Stimulated activated CD4-positive, alpha-beta T cell treated with anti-CD3 and anti-CD28 coated beads, Interleukin-2, amount 100 ng/mL, for 48 hours (primary cell): ENCODE measurements at places on chromosomes 12 and 14.
A peak's percentile ranks its signal among the peaks of the same experiment; 100 is the strongest.

- DNase-seq: no peak
These were observed 95.2 kb downstream of the GCH1 start for GRCh38 chr14:54807428-54807827.

- no peak for DNase-seq
These were observed 8.6 kb upstream of the SNAPC1 start for GRCh38 chr14:61753631-61754030.

DNA sequence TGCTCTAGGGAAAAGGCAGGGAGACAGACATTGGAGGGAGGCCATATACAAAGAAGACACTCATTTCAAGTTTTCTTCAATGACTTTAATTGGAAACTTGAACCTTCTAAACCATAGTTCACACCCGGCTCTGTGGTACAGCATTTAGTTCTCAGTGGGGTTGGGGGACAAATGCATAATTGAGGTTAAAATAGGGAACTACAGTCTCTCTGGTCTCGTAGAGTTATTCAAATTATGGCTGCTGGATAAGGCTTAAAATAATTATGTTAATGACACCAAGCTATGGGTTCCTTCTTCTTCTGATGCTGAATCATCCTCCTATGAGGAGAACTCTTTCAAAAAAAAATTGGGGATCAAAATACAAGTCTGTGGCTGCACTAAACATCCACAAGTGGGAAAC is 3.8 kb upstream of the RPAP3 start:
- DNase-seq: no peak

DNA sequence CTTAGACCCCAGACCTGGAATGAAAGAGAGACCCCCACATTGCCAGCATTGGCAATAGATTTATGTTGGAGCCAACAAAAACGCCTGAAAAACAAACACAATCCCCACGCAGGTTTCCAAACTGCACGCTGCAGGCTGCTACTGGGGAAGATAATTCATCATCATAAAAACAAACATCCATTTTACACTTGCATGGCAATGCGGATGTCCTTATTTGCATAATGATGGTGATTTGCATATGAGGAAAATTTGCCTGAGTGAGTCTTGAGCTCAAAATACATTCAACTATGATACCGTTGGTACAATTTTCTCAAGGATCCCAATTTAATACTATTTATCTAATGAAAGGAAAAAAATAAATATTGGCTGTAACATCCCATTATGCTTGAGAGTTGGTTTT is 33.6 kb upstream of the TMEM132D start:
- DNase-seq: no peak

DNA sequence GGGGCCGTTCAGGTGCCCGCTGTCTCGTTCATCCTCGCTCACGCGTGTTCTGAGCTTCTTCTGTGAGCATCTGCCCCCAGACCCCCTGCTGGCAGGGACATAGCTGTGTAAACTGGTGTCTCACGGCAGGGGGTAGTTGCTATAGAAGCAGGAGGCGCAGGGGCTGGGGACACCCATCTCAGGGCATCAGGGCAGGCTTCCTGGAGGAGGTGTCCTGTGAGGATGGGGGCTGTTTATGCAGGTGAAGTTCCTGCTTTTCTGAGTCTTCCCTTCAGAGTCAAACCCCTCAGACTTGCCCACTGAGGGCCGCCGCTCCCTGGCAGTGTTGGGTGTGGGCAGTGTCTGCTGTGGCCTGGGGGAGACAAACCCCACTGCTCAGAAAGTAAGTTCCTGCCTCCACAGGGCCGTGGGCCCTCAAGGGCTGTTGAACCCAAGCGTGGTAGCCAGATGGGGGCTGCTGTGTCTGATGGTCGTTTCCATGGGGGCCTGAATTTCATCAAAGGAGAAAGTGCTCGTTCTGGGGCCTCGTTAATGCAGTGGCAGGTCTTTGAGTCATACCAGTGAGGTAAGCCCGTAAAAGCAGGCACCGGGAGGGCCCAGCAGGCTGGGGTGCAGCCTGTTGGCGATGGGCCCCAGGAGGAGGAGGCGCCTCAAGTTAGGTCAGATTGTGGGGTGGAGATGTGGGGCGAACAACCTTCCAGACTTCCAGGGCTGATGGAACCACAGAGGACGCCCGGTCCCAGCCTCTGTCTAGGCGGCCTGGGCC is 23.4 kb downstream of the KIF26A start:
- no peak for DNase-seq

DNA sequence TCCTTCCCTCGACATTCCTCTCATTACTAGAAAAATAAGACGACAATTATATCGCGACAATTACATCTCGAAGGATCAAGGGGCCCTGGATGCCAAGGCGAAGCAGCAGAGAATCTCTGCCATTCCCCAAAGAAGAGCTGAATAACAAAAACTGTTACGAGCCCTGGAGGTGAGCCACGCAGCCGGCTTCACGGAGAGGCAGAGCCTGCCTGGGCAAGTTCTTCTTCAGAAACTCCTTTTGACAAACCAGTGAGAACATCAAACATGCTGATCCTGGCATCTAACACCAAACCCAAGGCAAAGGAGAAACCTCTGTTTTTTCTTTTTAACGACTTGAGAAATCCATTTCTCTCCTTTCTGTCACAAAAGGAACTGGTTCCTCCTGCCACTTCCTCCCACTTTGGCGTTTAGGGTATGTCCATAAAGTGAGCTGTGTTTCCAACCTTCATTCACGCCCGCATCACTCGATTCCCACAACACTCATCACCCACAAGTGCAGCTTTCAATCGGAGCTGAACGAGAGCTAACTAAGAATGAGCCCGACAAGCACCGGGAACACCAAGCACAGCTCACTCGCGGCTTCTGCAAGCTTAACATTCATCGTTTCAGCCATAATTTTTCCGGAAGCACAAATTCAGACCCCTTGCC is 21.5 kb downstream of the CCDC88C start:
- no peak for DNase-seq

DNA sequence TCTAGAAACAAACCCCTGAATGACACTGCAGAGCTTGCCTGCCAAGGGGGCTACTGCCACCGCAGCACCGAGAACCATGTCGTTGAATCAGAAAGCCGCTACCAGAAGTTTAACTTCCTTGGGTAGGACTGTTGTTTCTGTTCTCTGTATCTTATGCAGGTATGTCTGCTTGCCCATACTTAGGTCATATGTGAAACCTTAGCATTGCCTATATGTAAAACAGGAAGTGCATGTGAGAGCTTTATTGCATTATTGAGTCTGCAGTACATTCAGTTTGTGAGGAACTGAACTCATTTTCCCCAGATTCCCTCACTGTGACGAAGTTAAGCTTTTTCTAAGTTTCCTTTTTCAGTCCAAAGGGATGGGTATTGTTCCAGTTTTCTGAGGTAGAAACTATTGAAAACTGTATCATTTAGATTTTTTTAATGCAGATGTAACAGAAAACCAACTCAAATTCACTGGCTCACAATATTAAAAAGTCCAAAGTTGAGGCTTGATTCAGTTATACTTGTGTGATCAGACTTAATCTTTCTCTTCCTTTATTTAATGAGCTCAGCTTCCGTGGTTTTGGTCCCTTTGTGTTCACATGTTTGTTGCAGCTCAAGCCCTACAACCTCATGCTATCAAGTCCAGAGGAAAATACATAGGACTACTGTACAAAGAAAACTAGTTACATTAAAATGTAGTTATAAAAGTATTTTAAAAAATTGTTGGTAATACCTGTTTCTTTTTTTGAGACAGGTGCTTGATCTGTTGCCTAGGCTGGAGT is 6.9 kb downstream of the FBXO34 start:
- DNase-seq: no peak

GRCh38 chr12:5745251-5745888 is 199.7 kb downstream of the ANO2 start:
- DNase-seq: peak; percentile 42

DNA sequence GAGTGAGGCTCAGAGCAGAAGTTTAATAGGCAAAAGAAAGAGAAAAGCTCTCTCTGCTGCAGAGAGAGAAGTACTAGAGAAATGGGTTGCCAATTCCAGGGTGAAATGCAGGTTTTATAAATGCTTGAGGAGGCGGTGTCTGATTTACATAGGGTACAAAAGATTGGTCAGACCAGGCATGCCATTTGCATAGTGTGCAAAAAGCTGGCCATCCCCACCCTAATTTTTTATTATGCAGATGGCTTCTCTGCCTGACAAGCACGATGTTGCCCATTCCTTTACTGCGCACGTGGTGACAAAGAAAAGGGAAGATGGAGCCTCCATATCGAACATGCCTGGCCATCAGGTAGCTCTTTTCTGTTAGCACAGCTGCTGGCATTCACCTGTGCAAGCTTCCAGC is 209.3 kb upstream of the PPFIA2 start:
- no peak for DNase-seq

DNA sequence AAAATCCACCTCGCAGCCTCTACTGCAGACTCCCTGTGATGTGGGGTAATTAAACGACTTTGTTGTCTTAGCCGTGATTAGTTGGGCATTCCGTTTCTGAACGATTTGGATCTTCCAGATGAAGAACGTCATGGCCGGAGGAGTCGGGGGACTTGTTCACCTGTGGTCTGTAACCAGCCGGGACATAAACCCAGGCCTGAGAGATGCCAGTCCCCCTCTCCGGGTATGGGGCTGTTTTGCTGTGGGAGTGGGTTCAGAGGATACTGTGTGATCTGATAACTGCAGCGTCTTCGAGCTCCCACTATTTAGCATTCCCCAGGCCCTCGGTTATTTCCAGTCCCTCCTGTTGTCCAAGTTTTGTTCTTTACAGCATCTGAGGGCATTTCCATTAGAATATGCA is 96.1 kb downstream of the PIWIL1 start:
- DNase-seq: no peak

GRCh38 chr12:130873106-130873795 is 1.4 kb downstream of the RAN start:
- DNase-seq: no peak

DNA sequence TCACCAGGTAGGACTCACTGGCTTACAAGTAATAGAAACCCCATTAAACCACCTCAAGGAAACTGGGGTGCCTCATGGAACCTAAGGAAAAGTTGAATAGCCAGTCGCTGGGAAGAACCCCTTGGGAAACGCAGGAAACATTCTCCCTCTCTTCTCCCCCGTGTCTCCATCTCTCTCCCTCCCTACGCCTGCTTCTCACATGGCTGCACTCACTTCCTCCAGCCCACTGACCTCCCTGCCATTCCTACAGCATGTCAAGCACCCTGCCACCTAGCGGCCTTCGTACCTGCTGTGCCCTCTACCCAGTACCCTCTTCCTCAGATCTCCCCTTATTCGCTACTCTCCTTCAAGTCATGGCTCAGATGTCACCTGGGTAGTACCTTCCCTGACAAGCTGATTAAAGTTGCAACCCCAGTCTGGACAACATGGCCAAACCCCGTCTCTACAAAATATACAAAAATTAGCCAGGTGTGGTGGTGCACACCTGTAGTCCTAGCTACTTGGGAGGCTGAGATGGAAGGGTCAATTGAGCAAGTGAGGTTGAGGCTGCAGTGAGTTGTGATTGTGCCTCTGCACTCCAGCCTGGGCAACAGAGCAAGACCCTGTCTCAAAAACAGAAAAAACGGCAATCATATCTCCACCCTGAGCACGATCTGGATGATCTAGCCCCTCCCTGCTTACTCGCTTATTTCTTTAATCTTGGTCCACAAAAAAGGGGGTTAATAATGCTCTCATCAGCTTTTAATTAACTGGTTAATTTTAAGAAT is 6.4 kb upstream of the DTX1 start:
- DNase-seq: no peak

DNA sequence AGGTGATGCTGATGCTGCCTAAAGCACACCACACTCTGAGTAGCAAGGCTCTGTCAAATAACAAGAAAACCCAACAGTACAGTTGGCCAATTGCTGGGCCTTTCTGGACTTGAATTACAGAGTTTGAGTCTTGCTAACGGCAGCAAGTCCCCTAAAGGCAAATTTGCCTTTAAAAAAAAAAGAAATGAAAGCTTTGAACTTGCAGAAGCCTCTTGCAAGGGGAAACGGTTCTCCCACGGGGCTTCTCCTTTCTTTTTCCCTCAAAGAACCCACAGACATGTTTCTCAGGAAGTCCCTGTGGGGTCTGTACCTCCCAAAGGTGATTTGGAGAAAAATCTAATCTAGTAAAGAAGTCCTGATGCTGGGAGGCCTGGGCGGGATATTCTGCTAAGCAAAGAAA is 191.3 kb upstream of the MYL2 start:
- no peak for DNase-seq

- peak; percentile 89 for DNase-seq
These were observed 4.1 kb upstream of the CCND2 start for GRCh38 chr12:4269279-4269991.

DNA sequence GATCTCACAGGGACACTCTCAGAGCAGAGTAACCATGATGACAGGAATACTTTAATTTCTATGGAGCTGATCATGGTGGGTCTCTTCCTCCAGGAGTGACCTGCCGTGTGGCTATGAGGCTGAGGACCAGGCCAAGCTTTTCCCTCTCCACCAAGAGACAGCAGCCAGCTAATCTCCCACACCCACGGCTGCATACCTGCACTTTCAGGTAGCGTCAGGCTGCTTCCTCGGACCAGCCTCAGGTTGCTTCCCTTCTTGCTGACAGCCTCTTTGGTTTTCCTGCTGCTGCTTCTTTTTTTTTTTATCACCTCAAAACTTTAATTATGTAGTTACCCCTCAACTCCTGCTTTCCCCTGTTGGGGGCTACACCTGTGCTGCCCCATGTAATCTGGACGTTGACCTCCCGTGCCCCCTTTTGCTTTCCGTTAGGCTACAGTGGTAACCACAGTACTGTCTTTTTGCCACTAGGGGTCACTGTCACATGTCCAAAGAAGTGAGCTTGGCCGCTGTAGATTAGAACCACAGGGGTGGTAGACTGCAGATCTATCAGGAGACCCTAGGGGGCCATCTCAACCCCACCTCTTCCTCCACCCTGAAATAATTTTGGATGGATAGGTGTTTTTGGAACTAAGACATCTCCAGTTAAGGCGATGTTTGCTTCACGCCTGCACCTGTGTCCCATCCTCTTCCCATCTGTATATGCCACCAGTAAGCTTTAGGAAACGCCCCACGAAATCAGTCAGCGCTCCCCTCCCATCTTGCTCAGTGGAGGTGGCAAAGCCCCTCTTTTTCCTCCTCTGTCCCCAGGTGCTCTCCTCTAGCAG is 7.8 kb upstream of the PIP4K2C start:
- peak; percentile 65 for DNase-seq

- DNase-seq: no peak
These were observed 975.1 kb downstream of the AACS start for GRCh38 chr12:126040307-126040706.

DNA sequence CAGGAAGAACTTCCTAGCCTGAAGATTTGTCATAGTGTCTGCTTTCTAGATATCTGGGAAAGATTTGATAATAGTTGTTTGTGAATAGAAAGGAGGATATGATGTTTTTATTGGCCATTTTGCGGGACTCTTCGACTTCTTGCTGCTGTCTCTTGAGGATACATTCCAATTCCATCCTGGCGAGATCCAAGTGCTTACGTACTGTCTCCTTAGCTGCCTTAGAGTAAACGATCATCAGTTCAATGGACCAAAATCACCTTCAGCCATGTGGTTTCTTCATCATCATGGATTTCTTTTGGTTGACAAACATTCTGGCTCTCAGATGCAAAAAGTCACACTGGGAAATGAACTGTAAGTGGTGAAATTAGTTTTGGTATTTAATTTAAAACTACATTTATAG is 82.7 kb upstream of the SCN8A start:
- DNase-seq: no peak

DNA sequence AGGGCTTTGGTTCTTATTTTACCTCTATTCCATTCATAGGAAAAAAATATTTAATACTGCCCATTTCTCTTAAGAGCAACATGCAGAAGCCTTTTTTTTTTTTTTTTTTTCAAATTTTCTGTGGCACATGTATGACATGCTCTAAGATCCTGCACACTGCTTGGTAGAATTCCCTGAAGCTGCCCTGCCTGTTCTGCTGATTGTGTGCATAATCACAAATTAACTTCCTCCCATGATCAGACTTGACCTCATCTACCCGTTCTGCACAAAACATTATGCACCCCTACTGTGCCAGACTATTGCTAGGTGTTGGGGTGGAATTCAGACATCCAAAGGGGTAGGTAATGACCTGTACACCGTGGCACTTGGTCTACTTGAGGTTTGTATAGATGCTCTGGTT is 22.2 kb downstream of the SUDS3 start:
- DNase-seq: no peak
